ENCODE measurements at places on chromosomes 2 and 18. TPM values are rescaled to one million over a fixed set of nuclear protein-coding genes. Genes with fewer than 3 reads are reported as not detected.

The NYAP2 gene
- not detected for total RNA-seq

The ABCG5 gene
- not detected for total RNA-seq

The ITGA6 gene
- total RNA-seq: 78.9 TPM

The FAM228A gene
- not detected for total RNA-seq

The TTL gene
- 57.8 TPM for total RNA-seq

Measured in H9 (cell line).